Right forelimb (tissue), 1 donor: ENCODE measurements at places on chromosomes 7 and 10.

GRCh38 chr10:78236416-78237015 is 202.9 kb downstream of the RPS24 start:
- DNase-seq, result no peak

- DNase-seq, result no peak
These were observed 599.2 kb upstream of the PCDH15 start for GRCh38 chr10:55400075-55400849.

DNA sequence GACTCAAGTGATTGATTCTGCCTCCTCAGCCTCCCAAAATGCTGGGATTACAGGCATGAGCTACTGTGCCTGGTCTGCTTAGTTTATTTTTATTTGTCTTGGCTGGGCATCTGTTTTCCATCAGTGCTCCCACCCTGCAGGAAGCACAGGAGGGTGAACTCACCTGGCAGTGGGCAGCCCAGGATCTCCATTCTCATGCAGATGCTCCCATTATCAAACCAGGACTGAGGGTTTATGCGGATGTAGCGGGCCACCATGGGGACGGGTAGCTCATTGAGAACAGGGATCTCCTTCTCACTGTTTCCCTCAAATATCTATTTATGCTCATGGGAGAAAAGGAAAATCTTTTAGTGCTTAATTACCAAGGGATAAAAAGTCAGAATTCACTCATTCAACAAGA is 93.8 kb downstream of the CPXM2 start:
- DNase-seq, result no peak

GRCh38 chr10:91528768-91529167 is 104.1 kb downstream of the PPP1R3C start:
- DNase-seq, result no peak

GRCh38 chr10:69766161-69766910 is 35.4 kb upstream of the COL13A1 start:
- peak; percentile 80 for DNase-seq

DNA sequence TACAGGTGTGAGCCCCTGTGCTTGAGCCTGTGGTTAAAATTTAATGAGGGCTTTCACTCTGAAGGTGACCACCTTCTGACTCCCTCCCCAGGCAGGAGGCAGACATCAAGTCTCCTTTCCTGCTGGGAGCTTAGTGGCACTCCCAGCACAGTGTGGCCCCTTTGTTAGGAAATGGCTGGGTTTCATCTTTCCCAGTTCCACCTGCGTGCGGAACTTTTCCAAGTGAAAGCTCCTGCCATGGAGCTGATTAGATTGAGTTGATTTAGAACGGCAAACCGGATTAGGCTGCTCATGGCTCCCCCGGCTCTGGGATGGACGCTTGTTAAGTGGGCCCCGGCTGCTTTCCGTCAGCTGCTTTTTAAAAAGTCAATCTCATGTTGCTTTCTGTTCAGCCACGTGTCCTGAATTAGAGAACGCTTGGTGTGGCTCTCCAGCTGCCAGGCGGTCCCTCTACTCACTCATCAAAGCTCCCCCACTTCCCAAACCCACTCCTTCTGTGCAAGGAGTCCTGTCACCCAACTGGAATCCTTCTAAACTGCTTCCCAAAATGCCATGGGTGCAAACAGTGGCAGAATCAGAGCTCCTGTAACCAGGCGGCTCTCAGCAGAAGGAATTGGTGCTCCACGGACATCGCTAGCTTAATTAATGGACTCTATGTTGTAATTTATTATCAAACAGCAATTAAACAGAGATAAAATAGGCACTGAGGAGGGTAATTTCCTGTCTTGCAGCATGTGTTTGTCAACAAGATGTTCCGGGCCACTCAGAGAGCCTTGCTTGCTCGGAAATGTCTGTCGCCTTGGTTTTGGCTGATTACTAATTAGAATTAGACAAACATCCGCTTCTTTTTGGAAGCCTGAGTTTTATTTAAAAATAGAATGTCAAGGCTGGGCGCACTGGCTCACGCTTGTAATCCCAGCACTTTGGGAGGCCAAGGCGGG is 551.2 kb downstream of the GALNT17 start:
- DNase-seq, result no peak

DNA sequence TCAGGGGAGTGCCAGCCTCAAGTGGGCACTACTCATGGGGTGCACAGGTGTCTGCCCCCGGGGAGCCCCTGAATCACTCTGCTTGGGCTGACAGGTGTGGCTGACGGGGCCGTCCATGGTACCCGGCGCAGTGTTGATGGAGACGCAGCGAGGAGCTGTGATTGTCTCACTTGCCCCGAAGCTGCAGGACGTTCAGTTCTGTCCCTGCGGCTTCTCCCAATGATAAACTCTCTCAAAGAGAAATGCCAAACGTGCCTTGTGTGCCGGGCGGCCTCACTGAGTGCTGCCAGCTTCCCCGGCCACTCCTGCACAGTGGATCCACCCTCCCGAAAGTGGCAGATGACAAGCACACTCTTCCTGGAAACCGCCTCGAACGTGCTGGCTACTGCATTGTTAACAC is 203.2 kb downstream of the DNAJB6 start:
- no peak for DNase-seq

DNA sequence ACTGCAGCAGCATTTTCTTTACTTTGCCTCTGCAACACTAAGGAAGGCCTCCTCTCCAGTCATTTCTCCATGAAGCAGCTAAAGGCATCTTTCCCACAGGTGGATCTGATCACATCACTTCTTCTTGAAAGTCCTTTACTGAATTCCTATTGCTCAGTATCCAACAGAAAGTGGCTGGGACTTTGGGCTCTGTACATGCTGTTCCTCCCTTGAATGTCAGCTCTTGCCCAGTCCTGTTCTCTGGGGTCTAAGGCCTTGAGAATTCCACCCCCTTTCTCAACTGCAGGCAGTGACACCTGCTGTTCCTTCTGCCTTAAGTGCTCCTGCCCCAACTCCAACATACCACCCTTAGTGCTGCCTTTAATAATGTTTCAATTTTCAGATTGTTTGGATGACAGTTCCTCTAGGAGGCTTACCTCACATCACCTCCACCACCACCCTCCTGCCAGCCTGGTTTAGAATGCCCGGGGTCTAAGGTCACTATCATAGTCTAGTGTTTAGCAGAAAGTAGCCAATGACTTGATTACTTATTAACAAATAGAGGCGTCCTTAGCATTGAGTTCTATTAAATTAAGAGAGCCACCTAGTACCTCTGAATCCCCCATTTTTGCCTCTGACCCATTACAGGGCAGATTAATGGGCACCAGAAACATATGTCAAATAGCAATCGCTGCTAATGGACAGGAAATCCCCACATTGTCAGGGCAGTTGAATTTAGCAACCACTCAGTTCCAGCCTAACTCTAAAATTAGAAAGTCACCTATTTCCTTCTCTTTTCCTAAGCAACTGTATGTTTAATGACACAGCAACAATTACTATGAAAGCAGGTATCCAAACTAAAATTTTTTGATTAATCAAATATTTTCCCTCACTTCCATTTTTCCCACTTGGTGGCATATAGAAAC is 11.4 kb downstream of the INHBA start:
- DNase-seq, result no peak

DNA sequence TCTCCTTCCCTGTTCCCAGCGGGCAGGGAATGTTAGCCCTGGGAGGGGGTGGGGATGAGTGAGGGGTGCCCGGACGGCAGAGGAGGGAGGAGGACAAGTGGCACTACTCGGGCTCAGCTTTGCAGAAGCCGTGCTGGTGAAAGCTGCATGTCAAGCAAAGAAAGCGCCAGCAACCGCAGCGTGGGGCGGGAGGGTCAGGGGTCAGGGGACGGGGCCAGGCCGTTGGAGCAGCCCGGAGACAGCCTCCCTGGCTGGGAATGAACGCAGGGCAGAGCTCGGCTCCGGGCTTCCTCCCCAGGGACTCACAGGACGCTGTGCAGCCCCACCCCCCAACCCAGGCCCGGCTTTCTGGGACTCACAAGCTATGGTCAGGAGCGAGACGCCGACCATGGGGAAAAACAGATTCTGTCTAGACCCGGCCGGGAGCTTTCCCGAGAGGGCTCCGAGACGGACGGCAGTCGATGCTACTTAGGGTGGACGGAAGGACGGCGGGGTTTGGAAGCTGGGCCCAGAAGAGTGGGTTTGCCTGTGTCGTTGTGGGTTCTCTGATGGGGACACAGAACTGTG is 113.4 kb downstream of the VIPR2 start:
- DNase-seq, result no peak

DNA sequence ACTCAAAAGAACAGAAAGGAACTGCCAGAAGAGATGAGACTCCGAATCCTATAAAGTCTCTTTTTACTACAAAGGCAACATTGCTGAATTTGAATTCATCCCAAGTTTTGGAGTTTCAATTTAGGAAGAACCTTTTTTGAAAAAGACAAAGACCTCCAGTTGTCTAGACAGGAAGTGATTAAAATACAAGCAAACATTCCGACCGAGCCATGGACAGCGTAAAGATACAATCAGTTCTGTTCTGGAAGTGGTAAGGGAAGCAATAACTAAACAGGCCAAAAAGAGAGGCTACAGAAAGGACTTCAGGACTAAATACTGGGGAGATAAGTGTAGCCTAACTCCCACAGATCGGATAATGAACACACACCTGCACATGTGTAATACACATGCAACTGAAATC is 101.0 kb downstream of the SMURF1 start:
- no peak for DNase-seq

- no peak for DNase-seq
These were observed 629.8 kb downstream of the KCNMA1 start for GRCh38 chr10:77007834-77008233.

DNA sequence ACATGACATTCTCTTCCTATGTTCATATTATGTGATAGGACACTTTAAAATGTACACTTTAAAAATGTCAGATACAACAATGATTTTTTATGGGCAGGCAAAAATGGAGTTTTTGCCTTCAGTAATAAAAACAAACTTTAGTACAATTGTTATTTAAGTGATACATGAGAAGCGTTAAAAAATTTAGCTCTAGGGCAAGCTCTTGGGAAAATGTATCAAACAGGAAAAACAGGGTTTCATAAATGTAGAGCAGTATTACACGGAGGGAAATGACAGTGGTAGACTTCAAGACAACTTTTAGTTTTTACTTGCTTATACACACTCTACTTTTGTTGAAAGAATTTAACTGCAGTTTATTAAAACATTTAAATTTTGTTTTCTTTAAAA is 1.5 kb downstream of the FHIP2A start:
- DNase-seq, result no peak

GRCh38 chr7:75624134-75624832 is 114.5 kb downstream of the HIP1 start:
- DNase-seq, result no peak

DNA sequence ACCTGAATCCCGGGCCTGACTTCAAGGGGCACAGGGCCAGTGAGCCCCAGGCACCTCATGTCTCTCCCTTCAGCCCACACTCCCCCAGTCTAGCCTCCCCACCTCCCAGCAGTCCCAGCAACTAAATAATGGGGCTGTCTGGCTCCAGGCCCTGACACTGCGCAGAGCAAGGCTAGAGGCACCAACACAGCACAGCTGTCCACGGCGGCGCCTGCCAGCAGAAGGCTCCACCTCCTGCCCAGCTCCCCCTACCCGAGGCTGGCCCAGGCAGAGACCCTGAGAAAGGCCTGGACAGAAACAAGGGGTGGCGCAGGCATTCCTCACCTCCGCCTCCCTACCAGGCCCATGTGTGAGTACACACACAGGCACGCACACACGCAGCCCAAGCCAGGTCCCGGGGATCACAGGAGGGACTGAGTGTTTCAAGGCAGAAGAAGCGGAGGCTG is 6.1 kb downstream of the KCNH2 start:
- DNase-seq, result peak; percentile 72

DNA sequence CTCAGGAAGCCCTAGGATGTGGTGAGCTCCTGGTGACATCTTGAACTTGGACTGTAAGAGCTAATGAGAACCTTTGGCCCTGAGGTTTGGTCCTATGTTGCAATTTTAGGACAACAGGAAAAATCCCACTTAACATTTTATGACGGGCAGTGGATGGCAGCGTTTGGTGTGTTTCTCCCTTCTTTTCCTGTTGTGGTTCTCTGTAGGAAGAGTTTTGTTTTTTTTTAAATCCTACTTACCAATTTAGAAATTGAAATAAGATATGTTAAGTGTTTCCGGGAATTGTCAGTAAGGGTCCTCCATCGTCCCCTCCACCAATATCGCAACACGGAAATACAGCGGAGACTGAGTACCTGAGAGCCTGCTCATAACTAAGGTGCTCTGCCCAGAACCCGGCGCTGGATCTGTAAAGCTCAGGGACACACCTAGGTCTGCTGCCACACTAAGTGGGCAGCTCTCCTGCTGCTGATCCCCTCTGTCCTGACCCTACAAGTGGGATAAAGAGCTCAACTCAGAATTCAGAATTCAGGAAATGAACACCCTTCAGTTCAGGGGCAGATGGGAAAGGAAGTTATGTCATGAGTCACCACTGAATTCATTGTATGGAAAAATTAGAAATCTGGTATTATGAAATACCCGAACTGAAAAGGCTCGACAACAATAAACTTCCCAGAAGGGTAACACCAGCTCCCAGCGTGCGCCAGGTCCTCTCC is 9.1 kb upstream of the PROSER2 start:
- DNase-seq, result no peak

DNA sequence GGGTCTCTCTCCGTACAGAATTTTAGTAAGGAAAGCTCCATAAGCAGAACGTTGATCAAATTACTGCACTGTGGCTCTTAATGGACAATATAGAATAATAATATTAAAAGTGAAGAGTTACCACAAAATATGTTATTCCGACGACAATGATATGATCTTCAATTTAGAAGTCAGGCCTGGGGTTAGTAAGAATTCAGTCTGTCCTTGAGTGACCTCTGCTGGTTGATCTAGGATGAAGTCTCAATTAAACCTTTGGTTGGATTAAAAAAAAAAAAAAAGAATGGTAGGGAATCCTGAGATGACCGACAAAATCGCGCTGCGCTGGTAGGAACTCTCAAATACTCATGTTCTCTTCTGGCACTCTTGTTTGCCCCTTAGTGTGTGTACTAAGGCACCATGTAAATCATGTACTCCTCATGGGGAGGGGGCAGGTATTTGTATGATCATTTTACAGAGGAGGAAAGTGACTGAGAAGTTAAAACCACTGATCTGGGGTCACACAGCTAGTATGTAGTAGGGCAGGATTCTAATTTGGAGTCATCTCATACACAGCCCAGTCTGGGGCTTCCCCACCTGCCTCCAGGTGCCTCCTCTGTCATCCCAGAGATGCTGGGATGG is 161.3 kb upstream of the NPVF start:
- no peak for DNase-seq

DNA sequence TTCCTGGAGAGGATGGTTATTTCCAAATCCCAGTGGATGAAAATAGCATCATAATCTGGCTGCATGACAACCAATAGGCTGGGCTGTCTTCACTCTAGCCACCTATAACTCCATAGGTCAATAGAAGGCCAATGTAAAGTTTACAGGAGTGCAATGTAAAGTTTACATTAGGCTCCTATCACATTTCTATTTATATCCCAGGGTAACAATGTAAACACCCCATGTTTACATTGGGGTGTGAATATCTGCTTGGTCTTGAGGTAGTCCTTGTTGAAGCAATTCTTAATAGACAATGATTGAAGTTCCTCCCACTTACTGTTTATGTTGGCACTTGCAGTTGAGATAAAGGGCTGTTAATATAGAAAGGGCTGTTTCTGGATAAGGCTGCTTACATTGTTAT is 21.5 kb downstream of the CH25H start:
- DNase-seq, result no peak
